ENCODE measurements at places on chromosomes 6 and 20.

GRCh38 chr6:134314006-134314821, 3.7 kb downstream of the SGK1 start:
- no peak for DNase-seq

GRCh38 chr6:130997061-130997753, 65.8 kb downstream of the EPB41L2 start:
- no peak for DNase-seq

- DNase-seq = no peak
Observed at GRCh38 chr6:19525673-19526072, 311.5 kb upstream of the ID4 start.

GRCh38 chr20:45500022-45500421, 15.4 kb downstream of the SPINT3 start:
- DNase-seq = no peak

DNA sequence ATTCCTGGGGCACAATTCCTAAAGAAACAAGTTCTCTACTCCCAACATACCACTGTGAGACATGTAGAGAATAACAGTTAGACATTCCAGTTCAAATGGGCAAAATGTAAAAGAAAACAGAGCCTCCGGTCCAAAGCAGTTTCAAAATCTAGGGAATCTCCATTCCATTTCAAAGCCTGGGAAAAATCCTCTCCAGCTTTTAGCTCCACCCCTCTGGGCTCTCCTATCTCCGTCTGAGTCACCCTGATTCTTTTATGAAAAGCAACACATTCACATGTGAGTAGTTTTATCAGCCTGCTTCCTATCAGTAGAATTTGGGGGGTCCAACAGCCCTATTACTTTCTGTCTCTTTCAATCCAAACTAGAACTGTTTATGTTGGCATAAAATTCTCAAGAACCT, 3.7 kb downstream of the CSNK2A1 start:
- DNase-seq = no peak

GRCh38 chr6:134322216-134322615, 4.3 kb upstream of the SGK1 start:
- DNase-seq = no peak

- DNase-seq = no peak
Observed at GRCh38 chr6:100886076-100886475, 4.9 kb upstream of the ASCC3 start.

- no peak for DNase-seq
Observed at GRCh38 chr6:52653151-52653550, 17.8 kb upstream of the TMEM14A start.

- DNase-seq = peak; percentile 61
Observed at GRCh38 chr6:14129575-14129974, 12.0 kb downstream of the CD83 start.

GRCh38 chr20:62316331-62317166, 13.8 kb downstream of the ADRM1 start:
- DNase-seq = no peak

GRCh38 chr6:96074006-96074405, 58.2 kb downstream of the FUT9 start:
- DNase-seq = no peak

DNA sequence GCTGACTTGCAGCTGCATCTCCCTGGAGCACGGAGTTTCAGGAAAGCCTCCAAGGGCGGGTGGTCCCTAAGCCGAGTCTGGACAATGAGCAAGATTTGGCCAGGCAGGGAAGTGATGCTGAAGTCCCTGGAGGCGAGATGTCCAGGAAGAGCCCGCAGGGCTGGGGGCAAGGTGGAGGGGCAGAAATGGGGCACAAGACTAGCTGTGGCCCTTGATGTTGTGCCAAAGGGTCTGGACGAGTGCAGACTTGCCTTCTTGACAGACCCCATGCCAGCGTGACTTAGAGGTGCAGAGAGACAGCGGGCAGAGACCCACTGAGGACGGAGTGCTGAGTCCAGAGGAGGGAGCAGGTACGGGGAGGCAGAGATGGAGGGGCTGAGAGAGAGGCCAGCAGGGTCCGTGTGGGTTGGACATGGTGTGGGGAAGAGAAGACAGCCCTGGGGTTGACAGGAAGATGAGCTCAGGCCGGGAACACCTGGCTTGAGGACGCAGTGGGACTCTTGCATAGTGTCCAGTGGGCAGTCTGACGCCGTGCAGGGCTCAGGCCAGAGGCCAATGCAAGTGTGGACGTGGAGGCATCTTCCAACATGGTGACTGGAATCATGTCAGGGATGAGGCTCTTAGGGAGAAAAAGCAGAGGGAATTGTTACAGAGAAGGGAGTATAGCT, 8.7 kb downstream of the UNC93A start:
- no peak for DNase-seq

GRCh38 chr6:11294228-11294627, 61.8 kb upstream of the NEDD9 start:
- DNase-seq = no peak

DNA sequence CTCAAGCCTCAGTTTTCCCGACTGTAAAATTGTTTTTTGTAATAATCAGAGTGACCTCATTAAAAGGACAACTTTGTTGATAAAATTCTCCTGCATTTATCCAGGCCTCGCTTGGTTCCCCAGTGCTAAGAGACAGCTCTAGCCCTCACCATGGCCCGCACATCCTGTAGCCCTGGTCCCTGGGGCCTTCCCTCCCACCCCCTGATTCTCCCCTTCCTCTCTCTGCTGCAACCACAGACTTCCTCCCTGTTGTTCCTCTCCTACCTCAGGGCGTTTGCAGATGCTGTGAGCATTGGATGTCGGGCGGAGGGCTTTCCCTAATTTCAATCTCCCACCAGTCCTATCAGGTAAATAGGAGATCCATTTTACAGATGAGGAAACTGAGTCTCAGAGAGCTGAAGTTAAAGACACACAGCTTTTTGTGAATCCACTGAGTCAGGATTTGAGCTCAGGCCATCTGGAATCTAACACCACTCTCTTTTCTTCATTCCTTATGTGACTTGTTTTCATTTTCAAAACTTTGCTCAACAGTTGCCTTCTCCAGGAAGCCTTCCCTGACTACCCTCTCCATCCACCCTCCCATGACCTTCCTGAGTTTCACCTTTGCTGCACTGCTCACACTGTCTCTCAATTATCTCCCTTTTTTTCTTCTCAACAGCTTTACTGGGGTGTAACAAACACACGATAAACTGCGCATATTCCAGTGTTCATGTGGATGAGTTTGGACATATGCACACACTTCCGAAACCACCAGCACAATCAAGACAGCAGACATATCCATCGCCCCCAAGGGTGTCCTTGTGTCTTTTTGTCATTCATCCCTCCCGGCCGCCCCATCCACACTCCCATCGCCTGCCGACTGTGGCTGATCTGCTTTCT, 107.1 kb downstream of the CEBPB start:
- DNase-seq = no peak

DNA sequence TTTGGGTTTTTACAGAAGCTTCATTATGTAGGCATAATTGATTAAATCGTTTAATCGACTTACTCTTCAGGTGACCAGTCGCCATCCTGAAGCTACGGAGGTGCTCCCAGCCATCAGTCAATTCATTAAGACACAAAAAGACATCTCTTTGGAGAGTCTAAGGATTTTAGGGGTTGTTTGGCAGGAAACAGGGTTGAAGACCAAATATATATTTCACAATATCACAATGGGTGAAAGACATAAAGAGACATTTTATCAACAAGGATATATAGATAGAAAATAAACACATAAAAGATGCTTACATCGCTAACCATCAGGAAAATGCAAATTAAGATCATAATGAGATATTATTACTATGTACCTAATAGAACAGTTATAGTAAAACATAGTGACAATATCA, 104.0 kb upstream of the SIRPG start:
- DNase-seq = no peak

DNA sequence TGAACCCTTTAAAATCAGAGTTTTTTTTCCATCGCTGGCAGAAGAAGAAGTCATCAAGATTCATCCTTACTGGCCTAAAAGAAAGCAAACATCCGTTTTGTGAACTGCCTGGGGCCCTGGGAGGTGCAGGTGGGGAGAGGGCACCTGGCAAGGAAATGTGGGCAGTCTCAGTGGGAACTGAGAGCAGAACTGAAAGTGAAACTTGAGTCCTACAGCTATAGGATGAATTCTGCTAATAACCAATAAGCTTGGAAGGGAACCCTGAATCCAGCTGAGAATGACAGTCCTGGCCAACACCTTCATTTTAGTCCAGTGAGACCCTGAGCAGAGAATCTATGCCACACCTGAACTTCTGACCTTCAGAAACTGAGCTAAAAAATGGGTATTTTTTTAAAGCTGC, 130.1 kb upstream of the ASCC3 start:
- DNase-seq = no peak

GRCh38 chr6:98200084-98200483, 634.3 kb upstream of the POU3F2 start:
- no peak for DNase-seq

DNA sequence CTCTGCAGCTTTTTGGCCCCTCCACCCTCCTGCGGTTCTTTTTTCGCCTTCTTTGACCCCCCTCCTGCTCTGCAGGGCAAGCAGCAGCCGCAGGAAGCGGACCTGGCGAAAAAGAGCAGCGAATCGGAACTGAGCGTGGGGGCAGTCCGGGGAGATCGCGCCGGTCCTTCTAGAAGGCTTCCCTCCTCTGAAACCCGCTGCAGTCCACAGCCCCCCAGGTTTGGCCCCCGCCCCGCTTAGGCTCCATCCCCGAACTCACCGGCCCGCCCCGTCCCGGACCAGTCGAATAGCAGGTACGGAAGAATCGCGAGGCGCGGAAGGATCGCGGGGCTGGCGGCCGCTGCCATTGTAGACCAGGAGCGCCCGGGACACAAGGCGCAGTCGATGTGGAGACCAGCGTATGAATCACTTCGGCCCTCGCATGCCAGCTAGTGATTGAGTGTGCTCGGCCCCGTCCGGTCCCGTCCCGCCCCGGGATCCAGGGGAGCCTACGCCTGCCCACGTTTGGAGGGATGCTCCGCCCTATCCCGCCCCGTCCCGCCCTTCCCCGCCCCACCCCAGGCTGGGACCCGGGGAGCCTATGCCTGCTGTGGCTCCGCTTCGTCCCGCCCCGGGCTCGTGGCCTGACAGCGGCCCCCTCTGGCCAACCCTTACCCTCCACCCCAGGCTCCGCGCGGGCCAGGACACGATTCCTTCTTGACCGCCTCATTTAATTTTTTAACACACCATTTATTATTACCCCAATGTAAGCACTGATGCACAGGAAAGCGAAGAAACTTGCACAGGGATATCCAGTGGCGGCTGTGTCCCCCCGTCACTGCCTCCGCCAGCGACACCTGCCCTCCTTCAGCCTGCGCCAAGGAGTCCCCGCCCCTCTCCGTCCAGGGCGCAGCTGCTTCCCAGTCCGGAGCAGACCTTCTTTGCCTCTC, at the start of gene ULBP3:
Gene ULBP3, minus strand, starts transcription at position 402 of the 929 bp plus-strand sequence. Its CDS starts 55 bp downstream, at position 347.
- peak; percentile 97 for DNase-seq

DNA sequence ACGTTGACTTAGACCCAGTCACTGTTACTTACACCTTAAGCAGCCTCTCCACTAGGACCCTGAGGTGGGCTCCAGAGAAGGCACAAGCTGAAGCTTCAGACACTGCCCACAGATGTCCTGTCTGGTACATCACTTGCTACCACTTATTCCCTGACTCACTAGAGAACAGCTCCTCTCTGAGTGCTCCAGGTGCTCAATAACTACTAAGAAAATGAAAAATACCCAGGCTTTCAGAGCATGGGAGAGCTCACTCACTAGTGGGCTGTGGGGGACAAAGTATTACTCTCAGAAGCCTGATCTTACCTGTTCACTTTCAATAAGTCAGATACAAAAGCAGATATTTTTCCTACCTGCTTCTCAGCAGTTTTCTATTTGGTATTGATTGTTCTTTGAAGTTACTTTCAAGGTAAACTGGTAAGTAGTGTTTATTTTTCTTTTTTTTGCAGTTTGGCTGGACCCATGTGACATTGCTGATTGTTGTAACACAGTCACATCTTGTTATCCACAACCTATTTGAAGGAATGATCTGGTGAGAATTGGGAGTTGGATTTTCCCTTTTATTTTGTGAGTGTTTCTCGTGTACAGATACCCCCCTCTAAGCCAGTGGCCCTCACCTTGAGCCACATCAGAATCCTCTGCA, 55.9 kb downstream of the CDS2 start:
- no peak for DNase-seq

DNA sequence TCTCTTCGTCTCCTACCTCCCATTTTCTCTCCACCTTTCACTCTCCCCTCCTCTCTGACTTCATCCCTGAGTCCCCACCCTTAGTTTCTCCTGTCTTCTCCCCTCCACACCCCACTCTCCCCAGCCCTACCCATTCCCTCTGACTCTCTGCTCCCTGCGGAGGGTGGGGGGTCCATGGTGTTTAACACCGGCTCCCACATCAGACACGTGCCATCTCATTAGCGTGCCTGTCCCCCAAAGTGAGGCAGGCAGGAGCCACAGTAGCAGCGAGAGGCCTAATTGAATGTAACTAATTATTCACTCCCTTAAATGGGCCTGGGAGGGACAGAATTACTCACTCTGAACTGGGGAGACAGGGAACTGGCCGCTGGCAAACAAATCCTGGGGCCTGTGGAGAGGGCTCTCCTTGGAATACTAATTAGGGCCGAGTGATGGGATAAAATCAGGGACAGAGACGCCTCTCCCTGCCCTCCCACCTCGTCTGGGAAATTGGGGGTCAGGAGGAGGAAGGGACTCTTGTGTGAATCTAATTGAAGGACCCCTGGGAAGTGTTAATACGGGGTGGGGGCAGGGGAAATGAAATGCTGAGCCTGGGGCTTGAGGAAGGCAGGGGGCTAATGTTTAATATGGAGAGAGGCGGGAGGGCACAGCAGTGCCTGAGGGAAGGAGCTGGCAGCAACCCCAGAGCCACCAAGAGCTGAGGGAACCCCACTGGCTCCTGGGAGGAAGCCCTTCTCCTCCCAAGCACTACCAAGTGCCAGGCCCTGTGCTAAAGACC, 17.9 kb downstream of the CD40 start:
- no peak for DNase-seq

DNA sequence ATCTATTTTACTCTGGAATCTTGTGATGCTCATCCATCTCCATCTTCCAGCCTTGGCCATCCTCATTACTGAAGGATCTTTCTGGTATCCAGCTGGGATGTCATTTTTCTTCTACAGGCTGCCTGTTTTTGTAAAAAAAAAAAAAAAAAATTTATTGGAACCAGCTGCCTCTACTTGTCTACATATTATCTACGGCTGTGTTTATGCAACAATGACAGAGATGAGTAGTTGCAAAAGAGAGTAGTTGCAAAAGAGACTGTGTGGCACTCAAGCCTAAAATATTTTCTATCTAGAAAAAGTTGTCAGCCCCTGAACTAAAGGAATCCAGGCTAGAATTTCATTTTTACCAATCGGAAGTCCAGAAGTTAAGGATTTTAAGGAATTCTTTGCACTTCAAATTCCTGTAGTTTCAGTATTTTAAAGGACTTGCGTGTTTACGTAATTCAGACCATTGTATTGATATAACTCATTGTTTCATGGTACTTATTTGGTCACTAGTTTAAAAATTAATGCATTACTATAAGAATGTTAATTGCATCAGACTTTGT, 38.6 kb upstream of the PLCG1 start:
- DNase-seq = no peak
